ENCODE measurements at places on chromosomes 2 and 18.

GRCh38 chr2:36493306-36493705, 104.7 kb downstream of the FEZ2 start:
- DNase-seq = no peak

- DNase-seq = no peak
Observed at GRCh38 chr2:24176326-24176725, 1.5 kb downstream of the FAM228A start.

DNA sequence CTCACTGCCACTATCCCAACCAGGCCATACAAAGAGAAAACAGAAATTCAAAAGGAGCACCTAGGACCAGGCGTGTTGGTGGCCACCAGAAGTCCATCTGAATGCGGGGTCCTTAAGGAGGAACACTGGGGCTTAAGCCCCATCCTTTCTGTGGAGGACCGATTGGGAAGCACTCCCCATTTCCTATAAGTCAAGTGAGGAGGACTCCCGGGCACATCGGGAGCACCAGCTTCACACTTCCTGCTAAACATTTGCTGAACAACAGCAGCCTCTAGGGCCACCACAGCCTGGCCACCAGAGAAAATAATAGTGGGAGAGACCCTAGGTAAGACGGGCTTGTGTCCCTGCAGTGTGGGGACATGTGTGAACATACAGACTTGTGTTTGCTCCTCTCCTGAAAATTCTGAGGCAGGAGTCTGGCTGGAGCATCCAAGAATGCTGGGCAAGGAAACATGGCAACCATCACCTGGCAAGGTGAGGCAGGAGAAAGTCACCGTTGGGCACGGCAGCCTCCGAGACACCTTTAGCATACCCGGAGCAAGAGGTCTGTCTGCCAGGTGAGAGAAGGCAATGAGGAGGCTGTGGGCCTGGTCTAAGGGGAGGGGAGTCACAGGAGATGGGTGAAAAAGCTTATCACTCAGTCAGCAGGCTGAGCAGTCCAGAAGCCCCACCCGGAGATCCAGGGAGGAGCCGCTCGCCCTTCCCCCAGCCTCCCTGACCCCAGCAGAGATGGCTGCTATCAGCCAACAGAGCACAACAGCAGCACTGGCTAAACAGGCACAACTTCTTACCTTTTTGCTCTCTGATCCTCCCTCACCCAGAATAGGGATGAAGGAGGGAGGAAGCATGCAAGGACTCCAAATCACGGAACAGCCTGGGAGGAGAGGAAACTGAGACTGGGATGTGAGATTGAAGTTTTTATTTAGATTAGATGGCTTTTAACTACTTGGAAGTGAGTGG, 282.3 kb downstream of the EIPR1 start:
- DNase-seq = no peak

DNA sequence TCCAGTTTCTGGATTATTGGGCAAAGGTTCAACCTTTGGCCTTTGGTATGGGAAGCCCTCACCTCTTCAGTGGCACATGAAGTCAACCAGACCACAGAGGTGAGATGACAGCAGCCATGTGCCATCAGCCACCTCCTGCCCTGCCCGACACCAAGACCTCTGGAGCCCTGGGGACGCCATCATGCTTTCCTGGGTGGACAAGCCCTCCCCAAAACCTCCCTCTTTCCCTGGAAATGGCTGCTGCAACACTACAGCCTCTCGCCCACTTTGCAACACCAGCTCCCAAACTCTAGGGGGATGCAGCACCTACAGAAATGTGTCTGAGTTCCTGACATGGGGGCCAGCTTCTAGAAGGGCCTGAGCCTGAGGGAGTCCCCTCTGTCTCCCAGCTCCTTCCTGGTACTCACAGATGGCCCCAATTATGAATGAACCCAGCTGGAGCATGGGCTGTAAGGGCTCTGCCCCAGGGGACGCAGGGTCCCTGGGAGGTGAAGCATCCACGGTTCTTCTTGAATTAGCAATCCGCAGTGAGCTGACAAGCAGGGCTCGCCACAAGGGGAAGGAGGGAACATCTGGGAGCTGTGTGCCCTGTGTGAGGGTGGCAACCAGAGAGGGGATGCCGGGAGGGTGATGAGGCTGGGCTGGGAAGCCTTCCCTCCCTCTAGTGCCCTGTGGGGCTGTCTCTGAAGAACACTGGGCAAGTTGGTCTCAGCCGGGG, 268.5 kb upstream of the HDAC4 start:
- DNase-seq = no peak

GRCh38 chr2:174485788-174486562, 854 bp downstream of the GPR155 start:
- no peak for DNase-seq

GRCh38 chr2:64942693-64943092, 46.5 kb upstream of the SLC1A4 start:
- DNase-seq = no peak

DNA sequence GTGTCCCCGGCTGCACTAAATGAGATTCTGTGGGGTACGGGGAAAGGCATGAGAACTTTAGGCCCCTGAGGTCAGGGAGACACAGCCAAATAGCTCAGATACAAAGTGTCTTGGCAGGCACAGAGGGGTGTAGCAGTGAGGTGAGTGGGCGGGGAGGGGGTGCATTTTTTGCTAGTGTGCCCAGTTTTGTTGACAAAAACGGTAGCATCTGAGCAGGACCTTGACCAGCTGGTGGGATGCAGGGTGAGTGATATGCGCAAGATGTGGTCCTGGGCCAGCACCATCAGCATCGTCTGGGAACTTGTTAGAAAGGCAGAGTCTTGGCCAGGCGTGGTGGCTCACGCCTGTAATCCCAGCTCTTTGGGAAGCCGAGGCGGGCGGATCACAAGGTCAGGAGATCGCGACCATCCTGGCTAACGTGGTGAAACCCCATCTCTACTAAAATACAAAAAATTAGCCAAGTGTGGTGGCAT, 127.3 kb upstream of the LGALSL start:
- no peak for DNase-seq

DNA sequence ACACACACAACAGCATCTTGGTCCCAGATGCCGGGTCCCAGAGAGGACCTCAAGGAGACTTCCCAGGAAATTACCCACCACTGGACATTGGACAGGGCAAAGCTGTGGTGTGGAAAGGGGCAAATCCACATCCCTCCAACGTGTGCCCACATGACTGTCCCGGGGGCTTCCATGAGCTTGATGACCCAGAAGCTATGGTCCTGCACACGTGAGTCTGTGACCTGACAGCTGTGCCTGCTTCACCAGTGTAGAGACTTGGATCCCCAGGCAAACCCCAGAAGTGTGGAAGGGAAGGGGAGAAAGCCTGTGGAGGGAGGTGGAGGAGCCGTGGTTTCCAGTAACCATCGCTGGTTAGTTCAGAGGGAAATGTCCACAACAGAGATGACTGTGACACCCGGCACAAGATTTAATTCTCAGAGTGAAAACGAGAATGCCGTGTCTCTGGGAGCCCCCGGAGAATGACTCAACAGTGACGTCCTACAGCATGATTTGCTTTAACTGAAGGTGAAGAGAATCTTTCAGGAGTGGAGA, 19.1 kb upstream of the GPR55 start:
- no peak for DNase-seq

DNA sequence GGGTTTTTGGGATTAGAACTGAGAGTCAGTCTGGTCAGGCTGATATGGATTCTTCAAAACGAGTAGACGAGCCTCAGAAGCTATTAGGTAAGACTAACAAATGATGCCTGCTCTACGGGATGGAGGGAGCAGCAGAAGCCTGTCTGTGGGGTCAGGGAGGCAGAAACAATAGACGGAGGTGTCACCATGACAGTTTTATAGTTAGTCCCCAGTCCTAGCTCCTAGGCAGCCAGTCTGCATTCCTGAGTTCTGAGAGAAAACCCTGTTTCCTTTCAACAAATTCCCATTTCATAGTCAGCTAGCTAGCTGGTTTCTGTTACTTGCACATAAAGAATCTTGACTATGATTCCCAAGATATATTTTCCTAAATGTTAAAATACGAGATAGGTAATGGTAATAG, 542.1 kb downstream of the PID1 start:
- DNase-seq = no peak

GRCh38 chr18:48073211-48073930, 142.9 kb upstream of the SMAD2 start:
- peak; percentile 2 for DNase-seq

DNA sequence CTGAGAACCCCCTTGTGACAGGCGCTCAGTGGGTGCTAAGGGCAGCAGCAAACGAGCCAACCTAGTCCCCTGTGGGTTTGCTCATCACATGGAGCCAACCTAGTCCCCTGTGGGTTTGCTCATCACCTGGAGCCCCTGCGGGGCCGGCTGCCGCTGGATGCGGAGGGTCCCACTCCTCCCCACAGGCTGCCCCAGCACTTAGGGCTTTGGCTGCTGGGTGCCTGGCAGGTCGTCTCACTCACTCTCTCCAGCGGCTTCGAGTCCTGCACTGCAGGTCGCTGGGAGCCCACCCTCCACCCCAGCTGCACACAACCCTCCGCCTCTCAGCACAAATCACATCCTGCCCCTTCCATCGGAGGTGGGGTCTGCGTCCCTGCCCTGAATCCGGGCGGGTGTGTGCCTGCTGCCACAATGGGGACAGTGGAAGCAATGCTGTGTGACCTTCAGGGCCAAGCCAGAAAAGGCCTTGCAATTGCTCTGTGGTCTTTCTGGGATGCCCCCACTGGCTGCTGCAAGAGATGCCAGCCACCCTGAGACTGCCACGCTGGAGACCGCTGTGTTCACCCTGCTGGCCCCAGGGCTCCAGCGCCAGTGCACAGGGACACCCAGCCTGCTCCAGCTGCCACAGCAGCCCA, 248.1 kb upstream of the SALL3 start:
- no peak for DNase-seq

- DNase-seq = no peak
Observed at GRCh38 chr2:187906021-187906420, 351.8 kb upstream of the TFPI start.

- no peak for DNase-seq
Observed at GRCh38 chr18:28714498-28714897, 537.6 kb upstream of the CDH2 start.

DNA sequence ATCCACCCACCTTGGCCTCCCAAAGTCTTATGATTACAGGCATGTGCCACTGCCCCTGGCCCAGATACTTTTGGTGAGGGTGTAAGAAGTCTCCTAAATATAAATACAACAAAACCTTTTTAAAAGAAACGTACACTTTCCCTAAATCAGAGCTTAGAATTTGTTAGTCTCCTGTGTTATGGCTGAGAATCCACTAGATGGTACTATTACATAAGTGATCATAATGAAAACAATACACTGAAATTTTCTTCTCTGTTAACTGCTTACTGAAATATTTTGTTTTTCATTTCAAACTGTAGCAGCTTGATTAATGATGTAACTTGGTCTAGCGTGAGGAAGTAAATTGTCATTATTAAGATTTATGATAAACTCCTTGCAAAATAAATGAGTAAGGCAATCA, 74.8 kb upstream of the FAM98A start:
- peak; percentile 7 for DNase-seq

DNA sequence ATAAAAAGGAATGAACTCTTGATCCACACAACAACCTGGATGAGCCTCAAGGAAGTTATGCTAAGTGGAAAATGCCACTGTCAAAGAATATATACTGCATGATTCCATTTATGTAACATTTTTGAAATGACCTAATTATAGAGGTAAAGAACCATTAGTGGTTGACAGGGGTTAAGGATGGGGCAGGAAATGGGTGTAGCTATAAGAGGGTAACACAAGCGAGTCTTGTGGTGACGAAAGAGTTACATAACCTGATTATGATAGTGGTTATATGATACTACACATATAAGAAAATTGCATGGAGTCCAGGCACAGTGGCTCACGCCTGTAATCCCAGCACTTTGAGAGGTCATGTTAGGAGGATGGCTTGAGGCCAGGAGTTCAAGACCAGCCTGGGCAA, 346.6 kb upstream of the PKDCC start:
- no peak for DNase-seq

DNA sequence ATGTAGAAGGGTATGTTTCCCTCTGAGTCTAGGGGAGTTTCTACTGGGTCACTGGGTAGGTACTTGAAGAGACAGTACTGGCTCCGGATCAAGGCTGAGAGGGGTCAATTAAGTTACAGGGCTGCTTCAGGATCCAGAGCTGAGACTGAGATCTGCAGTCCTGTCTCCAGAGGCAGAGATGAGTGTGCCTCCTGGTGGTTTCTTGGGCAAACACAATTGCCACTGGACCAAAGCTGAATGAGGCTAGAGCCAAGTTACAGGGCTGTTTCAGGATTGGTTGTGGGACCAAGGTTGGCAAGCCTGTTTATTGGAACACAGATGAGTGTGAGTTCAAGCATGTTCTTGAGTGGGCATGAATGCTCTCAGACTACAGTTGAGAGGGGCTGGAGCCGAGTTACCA, 157.9 kb downstream of the ADCYAP1 start:
- DNase-seq = no peak

DNA sequence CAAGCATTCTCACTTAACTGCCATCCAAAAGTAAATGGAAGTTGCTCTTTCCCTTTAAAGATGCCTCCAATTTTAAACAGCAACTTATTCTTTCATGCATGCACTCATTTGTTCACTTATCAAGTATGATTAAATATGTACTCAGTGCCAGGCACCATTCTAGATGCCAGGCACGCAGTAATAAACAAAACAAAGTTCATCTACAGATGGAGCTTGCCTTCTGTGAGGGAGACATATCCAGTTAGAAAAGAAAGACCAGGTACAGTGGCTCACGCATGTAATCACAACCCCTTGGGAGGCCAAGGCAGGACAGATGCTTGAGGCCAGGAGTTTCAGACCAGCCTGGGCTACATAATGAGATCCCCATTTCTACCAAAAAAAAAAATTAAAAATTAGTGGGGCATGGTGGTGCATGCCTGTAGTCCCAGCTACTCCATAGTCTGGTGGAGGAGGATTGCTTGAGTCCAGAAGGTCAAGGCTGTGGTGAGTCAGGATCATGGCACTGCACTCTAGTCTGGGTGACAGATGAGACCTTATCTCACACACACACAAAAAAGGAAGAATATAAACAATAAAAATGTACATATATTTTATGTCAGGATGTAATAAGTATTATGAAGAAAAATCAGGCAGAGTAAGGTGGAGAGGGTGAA, 19.2 kb upstream of the CCDC141 start:
- DNase-seq = no peak

DNA sequence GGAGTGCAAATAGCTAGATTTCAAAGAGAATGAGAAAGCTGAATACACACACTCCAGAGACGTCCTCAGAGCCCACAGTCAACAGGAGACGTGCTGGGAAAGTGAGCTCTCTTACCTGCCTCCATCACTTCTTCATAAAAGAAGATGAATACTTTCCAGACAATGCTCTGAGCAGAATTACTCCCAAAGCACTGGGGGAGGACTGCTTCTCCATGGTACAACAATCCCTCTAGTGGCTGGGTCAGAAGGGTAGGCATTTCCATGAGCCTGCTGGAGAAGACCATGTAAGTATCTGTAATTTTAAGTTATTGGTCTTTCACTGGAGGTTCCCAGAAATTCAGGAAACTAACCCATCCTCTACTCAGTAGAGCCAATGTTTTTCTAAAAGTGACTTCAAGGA, 190.3 kb downstream of the RBM43 start:
- peak; percentile 64 for DNase-seq

DNA sequence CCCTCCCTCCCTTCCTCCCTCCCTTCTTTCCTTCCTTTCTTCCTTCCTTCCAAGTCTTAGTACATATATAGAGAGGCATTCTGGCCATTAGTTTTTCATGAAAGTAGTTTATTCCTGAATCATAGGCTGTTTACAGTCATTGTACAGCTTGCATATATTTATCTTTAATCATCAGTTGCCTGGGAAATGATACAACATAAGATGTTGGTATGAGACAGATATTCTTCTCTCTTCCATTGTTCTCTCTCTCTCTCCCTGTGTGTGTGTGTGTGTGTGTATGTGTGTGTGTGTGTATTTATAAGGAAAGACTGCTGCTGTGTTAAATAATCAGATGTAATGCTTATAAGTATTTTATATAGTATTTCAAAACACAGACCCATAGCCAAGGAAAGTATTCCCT, 289.8 kb upstream of the UBE2E3 start:
- DNase-seq = no peak

- no peak for DNase-seq
Observed at GRCh38 chr18:79413025-79413424, 17.3 kb downstream of the NFATC1 start.

Data from stromal cell of bone marrow (primary cell).